ENCODE measurements at places on chromosomes 12 and 14. TPM values are rescaled to one million over a fixed set of nuclear protein-coding genes. Genes with fewer than 3 reads are reported as not detected.
A peak's percentile ranks its signal among the peaks of the same experiment; 100 is the strongest.

PPFIA2 gene
- 0.49 TPM for total RNA-seq

MEG3 gene
- 10.3 TPM for total RNA-seq

VRK1 gene
- total RNA-seq: 13.0 TPM

ANKRD33 gene
- total RNA-seq: not detected

SOX5 gene
- 1.6 TPM for total RNA-seq

SLC6A12 gene
- total RNA-seq: 0.16 TPM

GRCh38 chr12:88036353-88036965, 7.3 kb upstream of the C12orf50 start:
- no peak overlapping the region for H3K27ac ChIP-seq
- H3K27me3 ChIP-seq: no peaks in the 10 kb centered on the region
- DNase-seq: peak; percentile 32
- peaks cover 7% of the 10 kb centered on the region for H3K4me1 ChIP-seq
- H3K36me3 ChIP-seq: no peaks in the 10 kb centered on the region
- peak overlapping the region; percentile 81 for H3K4me3 ChIP-seq

- peak overlapping the region; percentile 26 for H3K27ac ChIP-seq
- no peak overlapping the region for H3K4me3 ChIP-seq
- no peaks in the 10 kb centered on the region for H3K36me3 ChIP-seq
- no peaks in the 10 kb centered on the region for H3K4me1 ChIP-seq
- DNase-seq: no peak
- no peaks in the 10 kb centered on the region for H3K27me3 ChIP-seq
Measured at GRCh38 chr14:50087341-50088116, 28.8 kb downstream of the VCPKMT start.
